Uterus (tissue), 4 donors: ENCODE measurements at places on chromosomes 16 and 17.

- H3K4me1 ChIP-seq, result peaks cover 12% of the 10 kb centered on the region
- no peaks in the 10 kb centered on the region for H3K36me3 ChIP-seq
- no peak overlapping the region for H3K4me3 ChIP-seq
- no peak for DNase-seq
- H3K27ac ChIP-seq, result no peak overlapping the region
- no peaks in the 10 kb centered on the region for H3K27me3 ChIP-seq
Observed at GRCh38 chr17:68577497-68577821, 23.7 kb downstream of the FAM20A start.

GRCh38 chr17:65876985-65877384 lies 314.9 kb downstream of the CEP112 start:
- DNase-seq, result no peak
- no peaks in the 10 kb centered on the region for H3K4me1 ChIP-seq
- no peaks in the 10 kb centered on the region for H3K27me3 ChIP-seq
- H3K4me3 ChIP-seq, result no peak overlapping the region
- H3K36me3 ChIP-seq, result no peaks in the 10 kb centered on the region

DNA sequence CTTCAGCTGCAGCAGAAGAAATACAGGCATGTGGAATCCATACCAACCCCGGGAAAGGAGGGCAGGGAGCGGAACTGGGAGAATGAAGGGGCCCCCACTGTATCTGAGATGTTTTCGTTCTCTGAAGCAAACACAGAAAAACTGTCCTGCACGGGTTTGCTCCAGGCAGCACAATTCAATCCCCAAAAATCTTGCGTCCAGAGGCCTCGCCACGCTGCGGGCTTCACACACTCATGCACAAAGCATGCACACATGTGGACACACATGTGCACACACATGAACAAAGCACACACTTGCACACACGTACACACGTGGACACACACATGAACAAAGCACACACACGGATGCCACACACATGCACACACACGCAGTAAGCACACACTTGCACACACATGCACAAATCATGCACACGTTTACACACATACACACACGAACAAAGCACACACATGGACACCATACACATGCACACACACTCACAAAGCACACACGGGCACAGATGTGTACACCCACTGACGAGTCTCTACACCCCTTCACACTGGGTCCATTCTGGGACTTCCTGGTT lies 27.3 kb downstream of the COX4I1 start:
- H3K4me1 ChIP-seq, result no peaks in the 10 kb centered on the region
- H3K27me3 ChIP-seq, result no peaks in the 10 kb centered on the region
- no peak overlapping the region for H3K27ac ChIP-seq
- DNase-seq, result no peak

GRCh38 chr16:50274326-50275097 lies 8.2 kb downstream of the ADCY7 start:
- no peaks in the 10 kb centered on the region for H3K36me3 ChIP-seq
- DNase-seq, result no peak
- no peaks in the 10 kb centered on the region for H3K27me3 ChIP-seq
- H3K27ac ChIP-seq, result no peak overlapping the region

- H3K36me3 ChIP-seq, result no peaks in the 10 kb centered on the region
- H3K27me3 ChIP-seq, result no peaks in the 10 kb centered on the region
- DNase-seq, result peak; percentile 60
- H3K4me3 ChIP-seq, result peak overlapping the region; percentile 74
Observed at GRCh38 chr17:40122999-40123810, 1.4 kb downstream of the MSL1 start.

DNA sequence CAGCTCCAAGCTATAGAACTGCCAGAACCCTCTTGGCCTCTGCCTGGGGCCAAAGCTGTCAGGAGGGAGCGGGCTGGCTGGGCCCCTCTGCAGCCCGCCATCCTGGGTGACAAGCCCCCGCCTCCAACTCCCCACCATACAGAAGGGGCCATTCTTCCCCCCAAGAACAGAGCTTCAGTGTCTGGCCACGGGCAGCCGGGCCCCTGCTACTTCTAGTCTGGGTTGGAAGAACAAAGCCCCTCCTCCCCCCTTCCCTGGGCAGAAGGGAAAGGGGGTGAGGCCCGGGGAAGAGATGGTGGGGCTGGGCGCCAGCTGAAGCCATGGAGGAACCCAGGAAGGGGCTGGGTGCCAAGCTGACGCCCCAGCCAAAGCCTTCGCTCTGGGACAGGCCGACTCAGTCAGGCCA lies 9.0 kb downstream of the NAT9 start:
- DNase-seq, result no peak
- H3K27ac ChIP-seq, result no peak overlapping the region
- H3K36me3 ChIP-seq, result no peaks in the 10 kb centered on the region
- H3K27me3 ChIP-seq, result no peaks in the 10 kb centered on the region
- no peaks in the 10 kb centered on the region for H3K4me1 ChIP-seq

DNA sequence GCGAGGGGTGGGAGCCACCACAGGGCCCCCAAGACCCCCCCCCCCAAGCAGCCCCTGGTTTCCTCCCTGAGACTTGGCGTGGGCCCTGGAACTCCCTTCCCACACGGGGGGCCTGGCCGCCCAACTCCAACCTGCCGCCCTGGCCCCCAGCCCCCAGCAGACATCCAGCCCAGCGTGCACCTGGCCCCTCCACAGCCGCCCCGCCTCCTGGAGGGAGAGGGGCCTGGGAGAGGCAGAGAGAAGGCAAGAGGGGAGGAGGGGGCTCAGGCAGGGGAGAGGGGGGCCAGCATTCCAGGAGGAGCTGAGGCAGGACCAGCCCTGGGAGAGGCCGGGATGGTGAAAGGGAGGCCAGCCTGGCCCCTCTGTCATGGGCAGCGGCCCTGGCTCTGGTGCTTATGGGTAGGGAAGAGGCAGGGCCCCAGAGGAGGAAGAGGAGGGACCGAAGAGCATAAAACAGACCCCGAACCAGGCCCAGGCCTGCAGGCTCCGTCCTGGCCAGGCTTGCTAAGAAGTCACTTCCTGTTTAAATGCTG lies 16.7 kb downstream of the IL34 start:
- no peaks in the 10 kb centered on the region for H3K36me3 ChIP-seq
- no peak overlapping the region for H3K4me3 ChIP-seq
- H3K27me3 ChIP-seq, result no peaks in the 10 kb centered on the region
- peaks cover 21% of the 10 kb centered on the region for H3K4me1 ChIP-seq
- DNase-seq, result no peak
- H3K27ac ChIP-seq, result peak overlapping the region; percentile 65

DNA sequence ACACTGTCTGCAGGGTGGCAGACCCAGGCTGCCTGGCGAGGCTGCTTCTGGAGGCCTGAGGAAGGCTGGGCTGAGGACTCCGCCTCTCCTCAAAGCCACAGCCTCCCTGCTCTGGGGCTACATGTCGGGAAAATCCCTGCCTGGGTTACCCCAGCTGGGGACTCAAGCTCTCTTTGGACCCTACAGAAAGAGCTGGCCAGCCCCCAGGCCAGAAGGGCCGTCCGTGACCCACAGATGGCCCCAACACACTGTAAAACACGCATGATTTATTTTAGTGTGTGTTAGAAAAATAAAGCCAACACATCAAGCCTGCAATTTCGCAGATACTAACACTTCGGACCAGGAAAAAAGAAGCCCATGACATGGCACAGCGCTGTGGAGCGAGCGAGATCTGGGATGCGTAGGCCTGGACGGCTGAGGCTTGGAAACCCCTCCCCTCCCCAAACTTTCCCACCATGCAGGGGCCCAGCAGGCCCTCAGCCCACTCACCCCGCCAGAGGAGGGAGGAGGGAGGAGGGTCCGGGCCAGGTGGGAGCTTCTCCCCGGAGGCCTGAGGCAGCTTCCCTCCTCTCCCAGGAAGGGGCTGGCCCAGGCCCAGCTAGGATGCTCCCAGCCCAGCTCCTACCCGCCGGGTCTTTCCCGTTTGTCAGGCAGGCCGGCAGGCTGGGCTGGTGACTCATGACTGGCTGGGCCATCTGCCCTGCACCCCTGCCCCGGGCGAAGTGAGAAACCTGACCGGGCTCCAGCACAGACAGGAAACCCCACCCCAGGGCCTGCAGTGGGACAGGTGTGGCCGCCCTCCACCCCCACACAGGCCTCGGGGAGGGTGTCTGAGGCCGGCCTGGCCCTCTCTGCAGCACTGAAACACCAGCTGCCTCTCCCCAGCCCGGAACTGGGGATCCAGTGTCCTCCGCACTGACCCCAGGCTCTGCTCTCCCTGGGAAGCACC lies 34.1 kb upstream of the SLC38A10 start:
- H3K27me3 ChIP-seq, result no peaks in the 10 kb centered on the region
- no peaks in the 10 kb centered on the region for H3K36me3 ChIP-seq
- no peak overlapping the region for H3K4me3 ChIP-seq
- H3K27ac ChIP-seq, result peak overlapping the region; percentile 85

GRCh38 chr17:62703261-62703775 lies 75.8 kb downstream of the MRC2 start:
- no peaks in the 10 kb centered on the region for H3K36me3 ChIP-seq
- H3K27me3 ChIP-seq, result no peaks in the 10 kb centered on the region
- peaks cover 5% of the 10 kb centered on the region for H3K4me1 ChIP-seq
- H3K4me3 ChIP-seq, result no peak overlapping the region
